ENCODE measurements at places on chromosomes 16 and 17. TPM values are rescaled to one million over a fixed set of nuclear protein-coding genes. Genes with fewer than 3 reads are reported as not detected.

- DNase-seq: no peak
Observed at GRCh38 chr16:11543661-11544393, 42.9 kb downstream of the LITAF start.

GRCh38 chr17:31560616-31561235 is 169.3 kb downstream of the RAB11FIP4 start:
- DNase-seq: no peak

- peak; percentile 52 for DNase-seq
Observed at GRCh38 chr17:67212231-67212630, 32.8 kb downstream of the HELZ start.

- no peak for DNase-seq
Observed at GRCh38 chr16:56679818-56680217, 2.5 kb upstream of the MT1X start.

DNA sequence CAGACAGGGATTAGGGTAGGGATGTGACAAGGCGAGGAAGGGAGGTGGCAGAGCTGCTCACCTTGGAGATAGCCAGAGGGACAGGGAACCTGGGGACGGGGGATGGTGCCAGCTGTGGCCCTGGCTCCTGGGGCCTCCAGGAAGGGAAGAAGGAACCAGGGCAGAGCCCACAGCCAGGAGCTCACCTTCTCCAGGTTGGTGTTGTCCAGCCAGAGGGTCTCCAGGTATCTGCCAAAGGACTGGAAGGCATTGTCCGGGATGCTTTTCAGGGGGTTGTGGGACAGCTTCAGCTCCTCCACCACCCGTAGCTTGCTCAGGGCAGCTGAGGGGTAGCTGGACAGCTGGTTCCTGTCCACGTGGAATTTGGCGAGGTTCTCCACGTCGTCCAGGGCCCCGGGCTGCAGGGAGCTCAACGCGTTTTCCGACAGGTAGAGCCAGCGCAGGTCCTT is 801 bp downstream of the CHAD start:
- no peak for DNase-seq

GRCh38 chr17:80482555-80483308 is 6.3 kb upstream of the NPTX1 start:
- no peak for DNase-seq

GRCh38 chr16:9521749-9522370 is 430.4 kb downstream of the HAPSTR1 start:
- no peak for DNase-seq

- DNase-seq: no peak
Observed at GRCh38 chr16:62475573-62475972, 439.3 kb upstream of the CDH8 start.

GRCh38 chr16:87600246-87600645 is 2.1 kb upstream of the JPH3 start:
- no peak for DNase-seq

DNA sequence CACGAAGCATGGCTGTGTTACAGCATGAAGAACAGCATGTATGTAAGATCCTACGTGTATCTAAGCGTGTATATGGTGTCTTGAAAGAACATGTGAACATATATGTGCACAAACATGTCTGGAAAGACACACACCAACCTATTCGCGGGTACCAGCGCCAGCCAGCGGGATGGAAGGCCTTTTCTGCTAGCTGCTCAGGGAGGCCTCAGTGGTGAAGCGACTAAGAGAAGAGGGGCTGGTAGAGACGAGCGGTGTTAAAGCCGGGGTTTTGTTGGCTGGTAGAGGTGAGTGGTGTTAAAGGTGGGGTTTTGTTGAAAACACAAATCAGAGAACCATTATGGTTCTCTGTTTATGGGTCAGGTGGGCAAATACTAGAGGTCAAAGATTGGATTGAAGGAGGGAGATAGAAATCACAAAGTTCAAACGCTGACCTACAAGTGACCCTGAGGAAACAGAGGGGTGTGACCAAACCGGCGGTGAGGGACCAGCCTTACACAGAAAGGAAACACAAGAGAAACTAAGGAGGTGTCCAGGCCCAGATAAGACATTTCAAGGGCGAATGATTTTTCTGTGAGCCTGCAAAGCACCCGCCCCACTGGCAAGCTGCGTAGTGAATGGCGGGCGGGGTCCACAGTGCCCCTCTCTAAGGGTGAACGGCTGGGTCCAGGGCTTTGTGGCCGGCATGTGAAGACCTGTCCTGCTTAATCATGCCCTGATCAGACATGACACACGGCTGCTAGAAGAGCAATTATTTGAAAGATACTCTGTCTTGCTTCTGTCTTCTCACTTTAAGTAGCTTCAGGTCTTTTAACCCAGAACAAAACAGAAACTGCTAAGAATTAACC is 8.1 kb downstream of the ZCCHC14 start:
- no peak for DNase-seq

DNA sequence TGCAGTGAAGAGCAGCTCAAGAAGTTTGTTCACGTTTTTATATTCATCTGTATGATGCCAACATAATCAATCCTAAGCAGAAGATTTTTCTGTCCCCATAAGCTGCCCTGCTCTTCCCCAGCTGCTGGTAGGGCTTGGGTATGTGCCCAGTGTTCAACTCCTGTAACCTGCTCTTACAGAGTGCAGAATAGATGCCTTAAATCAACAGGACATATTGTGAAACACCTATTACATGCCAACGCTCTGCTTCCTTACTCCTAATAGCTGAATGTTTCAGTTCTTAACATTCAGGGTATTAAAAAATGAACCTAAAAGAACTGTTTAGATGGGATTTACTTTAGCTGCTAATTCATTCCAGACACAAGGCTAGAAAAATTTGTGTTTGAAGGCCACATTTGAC is 190.9 kb downstream of the HS3ST3A1 start:
- DNase-seq: peak; percentile 44

The CTRB2 gene
- not detected for total RNA-seq

The MYH2 gene
- not detected for total RNA-seq

The ABCA8 gene
- total RNA-seq: 1.8 TPM

The OR1F1 gene
- not detected for total RNA-seq

The TMEM204 gene
- total RNA-seq: 7.0 TPM

All from IMR-90 (cell line).